ENCODE measurements at places on chromosomes 13 and 19. TPM values are rescaled to one million over a fixed set of nuclear protein-coding genes. Genes with fewer than 3 reads are reported as not detected.

GRCh38 chr13:28541966-28542365, 47.0 kb upstream of the FLT1 start:
- DNase-seq = no peak

GRCh38 chr13:81874253-81874652, 1533.3 kb upstream of the SPRY2 start:
- DNase-seq = no peak

GRCh38 chr13:29954082-29955028, 103.9 kb upstream of the UBL3 start:
- no peak for DNase-seq

GRCh38 chr19:27652281-27652680, 1560.7 kb downstream of the UQCRFS1 start:
- no peak for DNase-seq

Gene USHBP1
- not detected for total RNA-seq

GRCh38 chr19:5631567-5632240, 8.8 kb downstream of the SAFB start:
- no peak for DNase-seq

Gene SOX1
- total RNA-seq = not detected

GRCh38 chr19:21210037-21210621, 68.3 kb downstream of the ZNF431 start:
- no peak for DNase-seq
